ENCODE measurements at places on chromosomes 4 and X.

DNA sequence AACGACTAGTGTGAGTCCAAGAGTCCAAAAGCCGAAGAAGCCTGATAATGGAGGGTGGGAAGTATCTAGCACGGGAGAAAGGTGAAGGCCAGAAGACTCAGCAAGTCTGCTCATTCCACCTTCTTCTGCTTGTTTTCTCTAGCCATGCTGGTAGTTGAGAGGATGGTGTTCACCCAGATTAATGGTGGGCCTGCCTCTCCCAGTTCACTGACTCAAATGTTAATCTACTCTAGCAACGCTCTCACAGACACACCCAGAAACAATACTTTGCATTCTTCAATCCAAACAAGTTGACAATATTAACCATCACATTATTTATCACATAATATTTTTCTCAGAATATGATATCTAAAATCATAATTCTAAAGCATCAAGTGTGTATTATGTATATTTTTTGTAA is 1055.1 kb upstream of the PCDH10 start:
- DNase-seq: no peak

DNA sequence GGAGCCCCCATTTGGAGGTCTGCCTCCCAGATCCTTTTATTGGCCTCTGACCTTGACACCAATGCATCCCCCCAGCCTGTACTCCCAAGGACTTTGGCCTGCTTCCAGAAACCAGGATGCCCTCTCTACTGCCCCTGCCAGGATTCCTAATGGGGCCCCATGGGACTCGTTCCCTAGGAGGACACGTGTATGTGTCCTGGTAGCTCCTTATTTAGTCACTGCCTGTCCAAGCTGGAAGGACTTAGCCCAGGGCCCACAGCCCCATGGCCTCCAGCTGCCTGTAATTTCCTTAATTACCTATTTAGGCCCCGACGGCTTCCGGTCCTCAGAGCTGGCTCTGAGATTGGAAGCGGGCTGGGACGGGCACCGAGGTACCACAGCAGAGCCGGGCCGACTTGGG is 9.4 kb downstream of the ATP2B3 start:
- DNase-seq: no peak

- no peak for DNase-seq
Measured at GRCh38 chr4:38625508-38625907, 38.5 kb upstream of the KLF3 start.

DNA sequence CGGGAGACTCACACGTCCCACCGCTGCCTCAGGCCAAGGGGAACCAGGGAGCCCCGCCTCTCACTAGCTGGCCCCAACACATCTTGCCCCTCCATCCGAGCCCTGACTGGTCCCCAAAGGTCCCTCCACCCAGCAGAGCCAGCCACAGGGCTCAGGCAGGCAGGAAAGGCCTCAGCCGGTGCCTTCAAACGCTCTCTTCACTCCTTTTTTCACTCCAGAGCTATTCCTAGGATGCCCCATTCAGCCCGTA is 1.5 kb upstream of the ARHGAP4 start:
- no peak for DNase-seq

GRCh38 chr4:94436512-94436911 is 15.2 kb upstream of the PDLIM5 start:
- DNase-seq: no peak

DNA sequence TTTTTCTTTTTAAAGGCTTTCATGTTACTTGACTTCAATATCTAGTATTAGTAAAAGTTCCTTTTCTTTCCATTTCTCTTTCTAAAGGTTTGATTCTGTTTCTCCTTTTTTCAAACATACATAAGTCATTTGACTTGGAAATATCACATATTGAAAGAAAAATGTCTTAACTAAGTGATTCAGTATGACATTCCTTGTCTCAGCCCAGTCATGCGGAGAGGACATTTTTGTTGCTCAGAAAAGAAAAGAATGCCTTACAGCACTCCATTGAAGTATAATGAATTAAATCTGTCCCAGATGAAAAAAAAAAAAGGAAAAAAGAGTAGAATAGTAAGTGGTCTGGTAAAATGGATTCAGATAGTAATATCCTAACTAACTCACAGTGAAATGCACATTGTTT is 466.1 kb downstream of the ADGRL3 start:
- DNase-seq: no peak

GRCh38 chr4:20462426-20463175 is 210.9 kb downstream of the SLIT2 start:
- DNase-seq: no peak

DNA sequence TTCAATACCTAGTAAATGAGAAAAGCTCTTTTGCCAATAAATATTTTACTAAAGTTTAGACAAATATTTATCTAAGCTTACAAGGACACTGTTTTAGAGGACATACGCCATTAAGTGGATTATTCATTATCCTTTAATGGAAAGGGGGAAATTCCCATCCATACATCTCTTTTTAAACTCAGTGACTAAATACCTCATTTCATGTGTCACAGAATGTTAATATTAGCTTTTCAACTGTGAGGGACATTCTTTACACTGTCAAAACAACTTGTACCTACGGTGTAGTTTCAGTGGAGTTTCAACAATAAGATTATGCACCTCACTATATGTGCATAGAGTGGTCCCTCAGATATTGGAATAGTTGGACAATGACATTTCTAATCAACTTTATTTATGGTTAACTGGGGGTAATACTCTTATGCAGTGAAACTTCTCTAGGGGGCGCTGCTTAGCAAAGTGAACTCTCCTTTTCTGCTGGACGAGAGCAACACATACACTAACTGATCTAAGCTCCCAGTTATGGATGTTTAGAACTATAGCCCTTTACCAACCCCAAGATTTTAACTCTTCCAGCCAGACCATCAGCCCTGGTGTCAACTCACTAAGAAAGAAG is 9.7 kb downstream of the HS6ST2 start:
- no peak for DNase-seq

GRCh38 chr4:151675411-151675971 is 85.3 kb downstream of the GATB start:
- no peak for DNase-seq

DNA sequence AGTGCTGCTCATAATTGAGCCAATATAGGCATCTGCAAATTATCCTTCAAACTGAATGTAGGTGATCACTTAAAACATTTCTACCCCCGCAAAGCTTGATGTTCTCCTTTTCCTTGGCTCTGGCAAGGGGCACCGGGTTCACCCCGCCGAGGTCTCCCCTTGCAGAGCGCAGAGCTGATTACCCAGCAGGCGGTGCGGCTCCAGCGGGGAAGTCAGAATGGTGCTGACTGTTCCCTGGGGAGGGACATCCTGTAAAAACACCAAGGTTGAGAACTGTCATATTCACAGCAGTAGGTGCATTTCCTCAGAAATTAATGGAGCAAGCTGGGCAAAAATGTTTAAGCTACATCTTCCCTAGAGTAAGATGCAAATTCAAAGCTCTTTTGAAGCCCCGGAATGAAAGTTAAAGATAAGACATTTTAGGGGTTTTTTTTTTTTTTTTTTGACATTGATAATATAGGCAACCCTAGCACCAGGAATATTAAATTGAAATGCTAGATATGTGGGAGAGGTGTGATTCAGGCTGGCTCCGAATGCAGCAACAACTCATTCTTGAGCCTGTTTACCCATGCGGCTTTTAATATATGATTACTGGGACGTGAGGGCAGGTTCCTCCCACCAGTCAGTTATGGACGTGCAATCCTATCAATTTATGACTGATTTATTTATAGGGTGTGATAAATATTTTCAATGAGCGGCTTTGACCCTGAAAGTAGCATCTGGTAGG is 767.3 kb upstream of the TENM3 start:
- DNase-seq: no peak

DNA sequence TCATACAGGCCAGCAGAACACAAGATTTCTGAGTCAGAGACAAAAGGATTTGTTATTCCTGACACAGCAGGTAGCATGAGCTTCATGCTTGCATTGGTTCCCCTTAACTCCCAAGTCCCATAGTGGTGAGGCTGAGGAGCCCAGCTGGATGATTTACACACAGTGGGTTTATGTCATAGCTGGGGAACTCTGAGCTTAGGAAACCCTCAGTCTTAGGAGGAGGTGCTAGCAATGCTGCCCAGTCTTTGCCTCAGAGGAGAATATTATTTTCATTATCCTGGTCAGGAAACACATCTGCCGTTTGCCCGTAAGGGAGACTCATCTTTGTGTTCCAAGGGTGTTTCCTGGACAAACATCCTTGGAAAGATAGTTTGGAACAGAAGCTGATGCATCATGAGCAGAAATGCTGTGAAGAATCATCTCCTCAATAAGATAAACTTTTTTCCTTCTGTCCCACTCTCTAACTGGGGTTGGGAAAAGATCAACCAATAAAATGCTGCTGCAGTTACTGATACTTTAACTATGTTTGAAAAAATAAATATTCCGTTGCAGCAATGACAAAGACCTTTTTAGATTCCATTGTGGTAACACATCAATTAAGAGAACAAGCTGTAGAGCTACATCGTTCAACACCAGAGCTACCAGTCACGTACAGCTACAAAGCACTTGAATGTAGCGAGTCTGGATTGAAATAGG is 146.8 kb downstream of the DCLK2 start:
- no peak for DNase-seq

DNA sequence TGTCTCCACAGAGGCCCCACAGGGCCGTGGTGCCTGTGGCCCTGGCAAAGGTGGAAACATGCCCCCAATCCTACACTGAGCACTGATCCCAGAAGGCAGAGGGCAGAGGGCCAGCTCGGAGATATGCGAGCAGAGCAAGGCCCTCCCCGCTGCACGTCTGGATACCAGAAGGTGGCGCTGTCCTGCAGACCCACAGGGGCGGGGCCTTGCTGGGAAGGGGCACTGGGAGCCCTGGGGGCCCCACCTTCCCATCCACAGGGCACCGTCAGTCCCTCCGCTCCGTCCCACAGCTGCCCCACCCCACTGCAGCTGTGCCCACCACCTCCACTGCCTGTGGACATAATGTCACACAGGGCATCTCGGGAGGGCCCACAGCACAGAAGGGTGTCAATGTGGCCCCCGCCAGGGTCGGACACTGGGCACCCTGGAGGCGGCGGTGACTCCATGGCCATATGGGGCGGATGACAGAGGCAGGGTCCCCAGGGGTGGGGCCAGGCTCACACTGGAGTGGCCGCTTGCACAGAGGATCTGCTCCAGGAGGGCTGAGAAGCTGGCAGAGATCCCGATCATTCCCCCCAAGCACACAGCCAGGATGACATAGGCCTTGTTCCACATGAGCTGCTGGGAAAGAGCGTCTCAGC is 4.8 kb downstream of the SLC49A3 start:
- DNase-seq: peak; percentile 56

DNA sequence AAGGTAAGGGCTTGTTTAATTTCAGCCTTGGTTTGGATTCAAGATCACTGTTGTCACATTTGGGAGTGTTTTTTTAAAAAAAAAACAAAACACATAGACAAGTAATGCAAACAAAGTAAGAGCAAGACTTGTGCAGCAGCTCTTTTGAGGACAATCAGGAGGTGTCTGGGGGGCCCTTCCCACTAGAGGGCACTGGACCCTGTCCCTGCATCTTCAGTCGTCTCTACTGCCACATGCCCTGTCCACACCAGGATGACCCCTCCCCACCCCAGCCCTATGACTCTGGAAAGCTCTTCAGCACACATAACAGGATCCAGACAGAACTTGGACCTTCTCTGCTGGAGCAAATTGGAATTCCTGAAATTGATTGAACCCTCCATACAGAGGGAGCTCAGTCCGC is 71.0 kb downstream of the USP46 start:
- peak; percentile 32 for DNase-seq

GRCh38 chr4:37685823-37686372 is 278 bp downstream of the RELL1 start:
- DNase-seq: no peak

DNA sequence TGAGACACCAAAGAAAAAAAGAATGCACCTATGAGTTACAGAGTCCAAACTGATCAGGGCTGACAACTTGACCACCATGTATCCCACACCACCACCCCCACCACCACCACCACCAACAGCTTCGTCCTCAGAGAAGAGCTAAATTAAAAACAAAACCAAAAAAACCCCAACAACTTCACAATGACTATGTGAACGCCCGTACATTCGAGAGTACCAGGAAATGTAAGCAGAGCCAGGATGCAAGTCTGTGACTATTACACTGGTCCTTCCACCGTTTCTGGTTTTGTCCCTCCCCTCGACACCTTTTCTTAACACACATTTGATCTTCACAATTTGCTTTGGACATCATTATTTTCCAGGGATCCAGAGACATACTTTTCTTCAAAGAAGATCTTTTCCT is 51.0 kb downstream of the WFS1 start:
- DNase-seq: no peak

- no peak for DNase-seq
Measured at GRCh38 chrX:12327836-12328235, 189.6 kb downstream of the FRMPD4 start.

- DNase-seq: no peak
Measured at GRCh38 chrX:45009371-45010000, 136.5 kb downstream of the KDM6A start.

All from activated T-cell treated with anti-CD3 and anti-CD28 coated beads, Interleukin-2, amount 50 U/mL, for 24 hours (primary cell).